ENCODE measurements at places on chromosomes 4 and X.

DNA sequence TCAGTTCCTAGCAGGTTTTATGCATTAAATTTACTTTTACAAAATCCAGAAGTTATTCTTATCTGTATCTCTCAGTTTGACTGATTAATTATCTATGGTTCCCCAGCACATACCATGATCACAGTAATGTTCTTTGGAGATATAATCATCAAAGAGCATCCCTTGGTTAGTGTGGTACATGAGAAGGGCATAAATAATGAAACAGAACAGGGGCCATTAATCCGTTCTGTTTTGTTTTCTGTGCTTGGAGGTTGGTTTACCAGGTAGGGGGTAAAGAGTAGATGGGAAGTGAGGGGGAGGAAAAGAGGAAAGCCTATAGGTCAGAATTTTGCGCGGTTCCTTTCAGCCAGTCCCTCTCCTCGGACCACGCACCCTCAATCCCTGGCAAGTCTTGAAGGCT is 718.7 kb upstream of the TENM3 start:
- DNase-seq, result no peak

GRCh38 chr4:87490664-87491369 is 38.4 kb downstream of the SPARCL1 start:
- DNase-seq, result no peak

- DNase-seq, result no peak
Measured at GRCh38 chrX:39516427-39516841, 581.3 kb downstream of the BCOR start.

DNA sequence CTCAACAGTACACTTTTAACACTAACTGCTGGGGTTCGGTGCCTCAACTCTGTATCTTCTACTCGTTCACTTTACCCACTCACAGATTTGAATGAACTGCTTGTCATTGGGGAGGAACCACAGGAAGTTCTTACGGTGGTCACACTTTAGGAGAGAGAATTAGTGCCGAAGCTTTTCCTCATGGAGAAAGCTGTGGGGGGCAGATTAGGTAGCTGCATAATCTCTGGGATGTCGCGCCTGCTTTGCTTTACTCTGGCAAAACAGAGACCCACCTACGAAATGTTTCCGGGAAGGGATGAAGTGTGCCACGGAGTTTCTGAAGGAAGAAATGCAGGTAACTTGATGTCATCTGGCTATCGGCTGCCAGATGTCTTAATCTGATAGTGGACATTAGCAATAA is 949.7 kb upstream of the TENM3 start:
- no peak for DNase-seq

GRCh38 chr4:160202802-160203201 is 1099.9 kb downstream of the RAPGEF2 start:
- DNase-seq, result no peak

DNA sequence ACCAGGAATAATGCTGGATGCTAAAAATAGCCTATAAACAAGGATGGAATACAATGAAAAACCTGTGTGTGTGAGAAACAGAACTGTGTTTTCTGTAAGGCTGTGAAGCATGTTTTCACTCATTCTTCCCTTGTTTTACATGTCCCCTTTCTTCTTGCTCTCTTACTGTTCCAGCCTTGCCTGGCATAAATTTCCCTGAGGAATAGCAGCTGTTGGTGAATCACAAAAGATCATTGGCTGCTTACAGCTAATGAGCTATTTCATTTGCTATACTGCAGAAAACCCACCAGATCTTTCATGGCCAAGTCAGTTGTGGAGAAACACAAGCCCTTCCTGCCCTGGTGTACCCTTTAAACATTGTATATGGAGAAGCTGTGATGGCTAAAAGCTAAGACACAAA is 91.1 kb downstream of the LDB2 start:
- no peak for DNase-seq

DNA sequence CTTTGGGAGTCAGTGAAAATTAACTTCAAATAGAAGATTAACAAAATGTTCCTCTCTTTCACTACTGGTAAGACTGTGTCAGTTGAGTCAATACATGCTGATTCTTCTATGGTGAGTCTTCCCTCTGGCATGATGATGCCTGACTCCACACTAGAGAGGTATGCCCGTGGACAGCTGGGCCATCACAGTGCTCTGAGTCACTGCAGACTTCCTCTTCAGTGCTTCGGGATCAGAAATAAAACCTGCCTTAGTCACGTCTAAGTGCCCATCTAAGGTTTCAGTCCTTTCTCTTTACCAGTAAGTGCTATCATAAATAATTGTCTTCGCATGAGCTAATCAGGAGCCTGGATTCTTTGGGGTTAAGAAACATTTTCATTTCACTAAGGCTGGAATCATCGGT is 1.6 kb upstream of the ASB5 start:
- DNase-seq, result no peak

- no peak for DNase-seq
Measured at GRCh38 chr4:78069859-78070258, 12.7 kb downstream of the FRAS1 start.

GRCh38 chr4:8383451-8384160 is 56.9 kb downstream of the ACOX3 start:
- DNase-seq, result no peak

DNA sequence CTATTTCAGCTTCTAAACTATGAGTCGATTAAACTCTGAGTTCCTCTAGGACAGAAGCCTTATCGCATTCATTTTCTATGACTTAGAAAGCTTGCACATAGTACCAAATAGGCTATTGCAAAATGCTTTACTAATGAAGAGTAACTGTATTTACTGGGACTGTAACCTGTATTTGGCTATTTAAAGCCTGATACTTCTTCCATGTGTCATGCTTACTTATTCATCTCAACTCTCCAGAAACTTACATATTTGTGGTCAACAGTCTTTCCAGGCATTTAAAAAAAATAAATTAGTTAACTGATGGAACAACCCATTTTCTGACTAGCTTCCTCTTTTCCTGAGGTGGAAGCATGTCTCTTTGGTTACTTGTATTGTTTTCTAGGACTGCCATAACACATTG is 467.9 kb downstream of the PCDH11X start:
- DNase-seq, result no peak

- DNase-seq, result no peak
Measured at GRCh38 chr4:24265989-24266388, 318.4 kb downstream of the DHX15 start.

DNA sequence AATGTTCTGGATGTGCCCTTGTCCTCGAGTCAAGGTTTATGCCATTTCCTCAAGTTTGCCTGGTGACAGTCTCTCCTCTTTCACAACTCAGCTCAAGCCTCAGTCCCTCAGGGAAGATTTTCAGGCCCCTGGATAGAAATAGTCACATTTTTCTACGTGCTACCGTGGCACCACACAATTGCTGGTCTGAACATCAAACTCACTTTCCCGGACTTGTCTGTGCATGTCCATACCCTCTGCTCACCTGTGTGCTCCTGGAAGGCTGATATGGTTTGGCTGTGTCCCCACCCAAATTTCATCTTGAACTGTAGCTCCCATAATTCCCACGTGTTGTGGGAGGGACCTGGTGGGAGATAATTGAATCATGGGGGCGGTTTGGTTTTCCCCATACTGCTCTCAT is 129.7 kb downstream of the HS3ST1 start:
- DNase-seq, result no peak
